ENCODE measurements at places on chromosomes 4 and X. TPM values are rescaled to one million over a fixed set of nuclear protein-coding genes. Genes with fewer than 3 reads are reported as not detected.

The TMPRSS11B gene
- not detected for total RNA-seq

The NUDT10 gene
- total RNA-seq, result 1.2 TPM

The MAGEA11 gene
- not detected for total RNA-seq

The SSX4B gene
- not detected for total RNA-seq

The PRPS2 gene
- total RNA-seq, result 15.9 TPM

The DMRTC1 gene
- total RNA-seq, result not detected

The MAGEA12 gene
- total RNA-seq, result not detected

The HHIP gene
- 11.1 TPM for total RNA-seq

The ASB12 gene
- total RNA-seq, result not detected

The AR gene
- 7.3 TPM for total RNA-seq

The GNRHR gene
- not detected for total RNA-seq

The FMR1NB gene
- not detected for total RNA-seq

The SMPX gene
- total RNA-seq, result not detected

The TMEM47 gene
- total RNA-seq, result 135 TPM

Data from smooth muscle cell of the pulmonary artery (primary cell).